ENCODE measurements at places on chromosomes 2 and 18.
A peak's percentile ranks its signal among the peaks of the same experiment; 100 is the strongest.

- DNase-seq: no peak
These were observed 59.3 kb upstream of the TCF4 start for GRCh38 chr18:55647331-55647730.

DNA sequence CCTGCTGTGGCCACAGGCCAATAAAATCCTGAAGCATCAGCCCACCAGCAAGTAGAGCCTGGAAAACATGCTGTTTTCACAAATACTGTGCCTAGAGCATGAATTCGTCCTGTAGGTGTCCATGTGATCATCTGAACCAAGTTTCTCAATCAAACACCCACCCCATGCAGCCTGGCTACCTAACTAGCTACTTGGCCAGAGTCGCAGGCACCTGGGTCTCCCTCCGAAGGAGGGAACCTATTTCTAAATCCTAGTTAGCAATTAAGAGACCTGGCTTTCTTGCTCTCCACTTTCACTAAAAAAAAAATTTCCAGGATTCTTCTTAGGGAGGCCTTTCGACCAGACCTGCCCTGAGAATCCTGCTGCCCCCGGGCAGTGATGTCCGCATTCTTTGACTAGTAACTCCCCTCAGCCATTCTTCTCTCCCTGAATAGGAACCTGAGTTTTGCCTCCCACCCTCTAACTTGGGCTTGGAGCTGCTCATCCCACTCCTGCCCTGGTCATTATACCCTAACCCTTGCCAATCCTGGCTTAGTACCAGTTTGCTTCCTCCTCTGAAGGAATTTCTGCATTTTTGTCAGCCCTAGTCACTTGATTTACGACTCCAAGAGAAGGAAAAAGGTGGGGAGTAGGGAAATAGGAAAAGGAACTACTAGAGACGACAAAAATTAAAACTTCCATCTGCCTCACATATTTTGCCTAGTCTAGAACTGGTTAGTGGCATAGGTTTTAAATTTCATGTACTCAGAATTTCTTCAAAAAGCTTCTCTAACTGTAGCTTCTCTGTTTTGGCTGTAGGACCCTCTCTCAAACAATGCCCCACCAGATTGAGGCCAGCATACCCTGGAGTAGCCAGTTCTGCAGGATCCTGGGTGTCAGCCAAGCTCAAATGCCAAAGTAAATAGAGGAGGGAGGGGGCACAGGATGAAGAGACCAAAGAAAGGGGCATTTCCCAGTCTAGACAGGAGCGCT lies 25.4 kb upstream of the TANK start:
- peak; percentile 48 for DNase-seq

GRCh38 chr2:36559221-36559942 lies 38.6 kb downstream of the FEZ2 start:
- no peak for DNase-seq

DNA sequence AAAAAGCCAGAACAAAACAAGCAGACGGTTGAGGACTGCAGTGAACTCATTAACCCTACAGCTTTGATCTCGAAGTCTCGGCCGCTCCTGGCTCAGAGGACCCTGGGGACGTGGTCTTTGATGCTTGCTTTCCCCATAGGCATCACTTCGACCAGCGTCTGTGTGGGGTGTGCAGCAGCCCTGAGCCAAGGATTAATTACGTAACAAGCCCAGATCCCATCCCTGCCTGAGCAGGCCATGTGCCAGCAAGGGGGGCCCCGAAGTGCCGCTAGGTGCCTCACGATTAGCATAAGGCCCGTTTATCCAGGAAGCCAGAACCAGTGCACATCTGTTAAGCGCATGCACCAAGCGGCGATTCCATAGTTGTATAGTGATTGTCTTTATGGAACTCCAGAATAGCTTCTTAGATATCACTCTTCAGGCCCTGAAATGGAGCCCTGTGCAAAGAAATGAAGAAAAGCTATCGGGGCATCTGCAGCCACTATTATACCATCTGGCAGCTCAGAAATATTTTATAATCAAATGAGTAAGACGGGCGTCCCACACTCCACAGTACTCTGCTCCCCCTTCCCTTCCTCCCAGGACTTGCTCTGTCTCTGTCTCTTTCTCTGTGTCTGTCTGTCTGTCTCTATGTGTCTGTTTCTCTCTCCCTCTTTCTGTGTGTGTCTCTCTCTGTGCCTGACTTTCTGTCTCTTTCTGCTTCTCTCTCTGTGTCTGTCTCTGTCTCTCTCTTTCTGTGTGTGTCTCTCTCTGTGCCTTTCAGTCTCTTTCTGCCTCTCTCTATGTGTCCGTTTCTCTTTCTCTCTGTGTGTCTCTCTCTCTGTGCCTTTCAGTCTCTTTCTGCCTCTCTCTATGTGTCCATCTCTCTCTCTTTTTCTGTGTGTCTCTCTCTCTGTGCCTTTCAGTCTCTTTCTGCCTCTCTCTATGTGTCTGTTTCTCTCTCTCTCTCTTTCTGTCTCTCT lies 41.7 kb downstream of the HPCAL1 start:
- DNase-seq: no peak

DNA sequence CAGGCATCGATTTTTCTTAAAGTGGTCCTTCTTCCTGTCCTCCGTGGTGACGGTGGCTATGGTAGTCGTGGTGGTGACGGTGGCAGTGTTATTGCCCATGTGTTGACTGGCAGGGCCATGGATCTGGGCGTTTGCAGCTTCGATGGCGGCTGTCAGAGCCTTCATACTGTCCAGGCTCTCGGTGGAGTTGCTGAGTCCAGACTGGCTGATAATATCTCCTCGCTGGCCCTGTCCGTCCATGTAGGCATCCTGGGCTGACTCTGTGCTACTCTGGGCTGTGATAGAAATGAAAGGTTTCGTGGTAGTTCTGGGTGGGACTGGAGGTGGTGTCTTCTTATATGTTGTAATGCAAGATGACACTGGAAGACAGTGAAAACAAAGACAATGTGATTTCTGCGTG lies 131.9 kb downstream of the TGIF1 start:
- DNase-seq: no peak

DNA sequence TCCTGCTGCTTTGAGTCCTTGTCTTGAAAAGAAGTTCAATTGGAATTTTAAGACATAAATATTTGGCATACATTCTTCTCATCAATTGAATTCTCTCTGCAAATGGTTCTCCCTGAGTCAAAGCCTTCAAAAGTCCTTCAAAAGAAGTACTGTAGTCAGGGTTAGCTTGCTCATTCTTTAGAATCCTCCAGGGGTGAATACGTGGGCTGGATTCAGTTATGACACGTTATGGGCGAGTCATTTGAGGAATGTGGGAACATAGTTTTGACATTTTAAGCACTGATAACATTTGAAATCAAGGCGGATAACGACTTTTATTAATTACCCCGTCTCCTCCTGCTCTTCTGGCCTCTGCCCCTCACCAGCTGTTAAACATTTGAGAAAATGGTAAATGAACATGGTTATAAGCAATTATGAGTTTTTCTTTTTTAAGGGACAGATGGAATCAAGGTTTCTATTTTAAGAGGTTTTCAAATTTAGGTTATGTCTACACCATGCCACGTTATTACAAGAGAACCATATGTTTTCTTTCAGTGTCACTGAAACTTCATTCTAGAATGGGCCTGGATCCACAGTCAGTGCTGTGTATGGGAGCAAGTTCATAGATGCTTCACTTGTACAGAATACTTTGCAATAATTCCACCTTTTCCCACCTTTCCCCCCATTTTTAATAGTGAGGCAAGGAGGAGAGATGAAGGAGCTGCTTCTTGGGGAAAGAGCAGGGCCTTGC lies 273.1 kb downstream of the TSN start:
- no peak for DNase-seq

- peak; percentile 76 for DNase-seq
These were observed 90.3 kb upstream of the MAP3K20 start for GRCh38 chr2:172985139-172985892.

DNA sequence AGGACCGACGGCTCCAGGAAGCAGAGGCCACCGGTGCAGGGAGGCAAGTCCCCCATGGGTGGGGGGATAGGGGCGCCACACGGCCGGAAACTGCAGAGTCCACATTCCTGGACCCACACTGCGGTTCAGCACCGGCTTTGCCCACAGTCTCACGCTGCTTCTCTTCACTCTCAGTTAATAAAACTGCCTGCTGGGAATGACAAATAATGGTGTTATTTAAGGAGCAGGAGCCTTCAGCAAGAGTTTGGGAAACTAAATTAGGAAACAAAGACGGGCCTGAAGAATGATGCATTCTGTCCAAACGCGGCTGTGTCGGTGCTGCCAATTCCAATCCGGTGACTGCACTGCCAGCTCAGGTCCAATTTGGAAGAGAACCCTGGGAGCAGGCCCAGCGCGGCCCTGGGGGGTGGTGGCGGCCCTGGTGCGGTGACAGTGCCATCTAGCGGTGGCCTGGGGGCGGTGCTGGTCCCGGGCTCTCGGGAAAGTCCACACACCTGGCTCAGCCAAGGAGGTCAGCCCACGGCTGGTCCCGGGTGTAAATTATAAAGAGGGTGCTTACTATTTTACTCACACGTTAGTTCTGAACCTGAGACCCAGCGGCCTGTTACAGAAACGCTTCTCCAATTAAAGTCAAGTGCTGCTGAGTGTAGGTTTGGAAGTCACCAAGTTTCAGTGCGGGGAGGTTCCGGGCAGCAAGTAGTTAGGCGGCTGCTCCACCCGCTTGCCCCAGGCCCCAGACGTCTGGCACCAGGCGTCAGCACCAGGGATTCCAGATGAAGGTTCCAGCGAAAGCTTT lies 73.1 kb upstream of the PXDN start:
- DNase-seq: peak; percentile 64

DNA sequence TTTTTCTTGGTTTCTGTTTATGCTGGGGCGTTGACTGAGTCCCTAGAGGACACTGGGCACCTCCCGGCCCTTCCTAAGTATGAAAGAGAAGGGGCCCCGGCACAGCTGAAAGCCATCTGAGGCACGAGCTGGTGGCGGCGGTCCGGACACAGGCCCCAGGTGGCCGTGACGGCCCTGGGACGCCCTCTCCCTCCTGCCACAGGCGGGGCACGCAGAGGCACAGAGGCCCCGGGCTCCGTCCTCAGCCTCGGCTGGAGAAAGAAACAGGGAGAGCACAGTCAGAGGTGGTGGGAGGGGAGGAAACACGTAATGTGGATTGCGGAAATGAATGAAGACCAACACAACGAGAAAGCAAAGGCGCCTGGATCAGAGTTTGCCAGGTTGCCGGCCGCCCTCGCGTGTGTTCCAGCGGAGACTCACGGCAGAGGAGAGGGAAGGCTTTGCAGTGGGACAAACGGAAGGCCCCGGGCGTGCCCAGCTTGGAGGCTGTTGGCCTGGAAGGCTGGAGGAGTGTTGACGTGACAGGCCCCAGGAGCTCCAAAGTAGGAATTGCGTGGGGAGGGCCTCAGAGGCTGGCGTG lies 119.1 kb downstream of the PTGR3 start:
- no peak for DNase-seq

DNA sequence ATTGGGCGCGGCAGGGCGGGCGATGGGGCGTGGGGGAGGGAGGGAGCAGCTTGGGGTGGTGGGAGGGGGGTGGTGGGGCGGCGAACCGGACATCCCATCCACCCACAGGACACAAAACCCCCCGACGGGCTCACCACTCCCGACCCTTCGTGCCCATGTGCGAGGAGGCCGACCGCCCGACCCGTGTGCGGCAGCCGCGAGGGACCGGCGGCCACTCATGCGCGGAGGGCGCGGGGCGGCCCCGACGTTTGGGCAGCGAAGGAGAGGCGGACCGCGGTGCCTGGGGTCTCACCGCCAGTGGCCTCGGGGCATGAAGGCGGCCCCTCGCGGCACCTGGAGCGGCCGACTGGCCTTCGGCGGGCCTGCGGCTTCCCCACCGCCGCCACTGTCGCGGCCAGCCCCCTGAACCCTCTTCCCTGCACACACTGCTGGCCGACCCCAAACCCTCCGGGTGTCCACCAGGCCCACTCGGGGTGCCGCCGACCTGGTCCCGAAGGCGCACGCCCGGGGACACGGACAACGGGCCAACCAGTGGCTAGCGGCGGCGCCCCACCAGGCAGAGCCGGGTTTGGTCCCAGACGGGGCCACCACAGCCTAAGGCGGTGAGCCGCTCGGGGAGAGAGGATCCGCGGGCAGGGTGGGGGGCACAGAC lies 94.6 kb upstream of the ANKRD30BL start:
- no peak for DNase-seq

DNA sequence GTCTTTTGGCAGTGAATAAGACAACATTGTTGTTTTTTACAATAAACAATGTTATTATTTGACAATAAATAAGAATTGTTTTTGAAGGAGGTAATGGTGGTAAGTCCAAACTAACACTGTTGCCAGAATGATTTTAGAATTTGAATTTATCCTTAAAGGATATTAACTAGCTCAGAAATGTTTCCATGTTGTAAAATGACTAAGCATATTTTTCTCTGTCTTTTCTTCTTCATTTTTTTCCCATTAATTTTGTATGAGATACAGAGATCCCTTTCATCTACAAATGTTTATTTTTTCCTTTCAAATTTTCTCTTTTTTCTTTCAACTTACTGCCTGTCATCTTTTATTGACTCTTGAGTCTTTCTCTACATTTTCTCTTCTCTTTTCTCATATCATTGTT lies 66.5 kb upstream of the DOCK10 start:
- no peak for DNase-seq

- no peak for DNase-seq
These were observed 1.8 kb downstream of the RNF138 start for GRCh38 chr18:32093523-32093922.

DNA sequence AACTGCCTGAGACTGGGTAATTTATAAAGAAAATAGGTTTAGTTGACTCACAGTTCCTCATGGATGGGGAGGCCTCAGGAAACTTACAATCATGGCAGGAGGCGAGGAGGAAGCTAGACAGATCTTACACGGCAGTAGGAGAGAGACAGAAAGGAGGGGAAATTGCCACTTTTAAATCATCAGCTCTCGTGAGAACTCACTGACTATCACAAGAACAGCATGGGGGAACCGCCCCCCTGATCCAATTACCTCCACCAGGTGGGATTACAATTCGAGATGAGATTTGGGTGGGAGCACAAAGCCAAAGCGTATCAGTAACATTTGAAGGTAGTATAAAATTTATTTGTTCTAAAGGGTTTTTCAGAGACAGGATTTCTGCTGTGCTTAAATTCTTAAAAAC lies 5.4 kb downstream of the GALM start:
- DNase-seq: peak; percentile 37

DNA sequence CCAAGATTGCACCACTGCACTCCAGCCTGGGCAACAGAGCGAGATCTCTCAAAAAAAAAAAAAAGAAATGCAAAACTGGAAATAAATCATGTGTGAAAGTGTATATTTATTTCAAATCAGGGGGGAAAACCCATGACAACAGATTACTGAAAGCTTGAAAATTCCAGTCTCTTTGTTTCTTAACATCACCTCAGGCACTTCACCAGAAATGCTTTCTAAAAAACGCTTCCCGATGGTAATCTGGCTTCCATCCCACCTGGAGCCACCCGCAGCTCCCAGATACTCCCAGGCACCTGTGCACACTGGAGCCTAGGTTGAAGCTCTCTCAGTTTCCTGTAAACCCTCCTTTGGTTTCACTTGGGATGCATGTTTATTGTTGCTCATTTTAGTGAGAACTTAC lies 7.2 kb upstream of the ITGB6 start:
- peak; percentile 75 for DNase-seq

DNA sequence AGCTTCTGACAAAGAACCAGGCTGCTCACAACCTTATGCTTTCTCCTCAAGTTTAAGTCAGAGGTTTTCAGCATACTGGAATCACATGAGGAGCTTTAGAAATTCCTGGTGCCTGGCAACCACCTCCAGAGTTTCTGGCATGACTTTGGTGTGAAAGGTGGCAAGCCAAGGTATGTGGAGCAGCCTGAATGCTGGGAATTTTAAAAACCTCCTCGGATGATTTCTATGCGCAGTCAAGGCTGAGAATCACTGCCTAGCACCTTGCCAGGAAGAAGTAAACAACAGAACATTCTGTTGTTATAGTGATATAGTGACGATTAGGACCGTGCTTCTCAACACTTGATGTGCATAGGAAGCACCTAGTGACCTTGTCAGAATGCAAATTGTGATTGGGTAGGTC lies 11.7 kb downstream of the CCBE1 start:
- no peak for DNase-seq
